ENCODE measurements at places on chromosomes 7 and 10. TPM values are rescaled to one million over a fixed set of nuclear protein-coding genes. Genes with fewer than 3 reads are reported as not detected.

AKR1C4 gene
- total RNA-seq = not detected

SFRP5 gene
- total RNA-seq = 292 TPM

TRIM73 gene
- 8.7 TPM for total RNA-seq

PLEKHS1 gene
- 0.22 TPM for total RNA-seq

ZNF804B gene
- not detected for total RNA-seq

FRAT1 gene
- 4.1 TPM for total RNA-seq

GRM3 gene
- not detected for total RNA-seq

CAMK1D gene
- 27.1 TPM for total RNA-seq

NANOS1 gene
- 3.5 TPM for total RNA-seq

PODXL gene
- 54.9 TPM for total RNA-seq

CALD1 gene
- total RNA-seq = 534 TPM

MALRD1 gene
- total RNA-seq = 4.5 TPM

ABCB1 gene
- 21.0 TPM for total RNA-seq

DNA sequence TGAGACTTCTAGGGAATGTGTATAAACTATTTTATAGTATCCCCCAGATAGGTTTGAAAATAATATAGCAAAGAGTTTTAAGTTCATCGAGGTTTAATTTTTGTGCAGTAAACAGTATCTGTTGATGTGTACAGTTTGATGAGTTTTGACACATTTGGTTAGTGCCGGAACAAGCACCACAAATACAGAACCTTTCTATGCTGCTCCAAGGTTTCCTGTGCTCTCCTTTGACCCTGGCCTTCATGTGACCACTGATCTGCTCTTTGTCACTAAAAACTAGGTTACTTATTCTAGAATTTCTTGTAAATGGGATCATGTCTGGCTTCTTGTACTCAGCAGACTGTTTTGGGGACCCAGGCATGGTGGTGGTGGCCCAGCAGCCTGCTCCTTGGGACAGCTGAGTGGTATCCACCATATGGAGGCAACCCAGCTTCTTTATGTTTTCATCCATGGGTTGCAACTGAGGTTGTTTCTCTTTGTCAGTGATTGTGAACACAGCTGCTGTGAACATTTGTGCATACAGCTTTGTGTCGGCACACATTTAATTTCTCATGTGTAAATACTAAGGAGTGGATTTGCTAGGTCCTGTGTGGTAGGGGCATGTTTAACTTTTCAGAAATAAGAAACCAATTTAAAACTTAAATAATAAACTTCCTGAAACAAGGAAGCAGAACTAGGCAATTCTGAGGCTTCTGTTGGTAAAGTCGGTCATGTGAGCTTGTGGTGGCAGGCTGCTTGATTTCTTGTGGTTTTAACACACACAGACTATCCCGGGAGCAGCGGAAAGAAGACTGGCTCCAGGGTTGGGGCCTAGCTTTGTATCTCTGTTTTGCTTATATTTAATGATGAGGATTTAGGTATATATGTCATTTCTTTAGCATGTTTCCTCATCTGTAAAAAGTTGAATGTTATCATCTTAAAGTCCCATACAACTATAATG, 219.4 kb downstream of the ABCA13 start:
- no peak for DNase-seq

DNA sequence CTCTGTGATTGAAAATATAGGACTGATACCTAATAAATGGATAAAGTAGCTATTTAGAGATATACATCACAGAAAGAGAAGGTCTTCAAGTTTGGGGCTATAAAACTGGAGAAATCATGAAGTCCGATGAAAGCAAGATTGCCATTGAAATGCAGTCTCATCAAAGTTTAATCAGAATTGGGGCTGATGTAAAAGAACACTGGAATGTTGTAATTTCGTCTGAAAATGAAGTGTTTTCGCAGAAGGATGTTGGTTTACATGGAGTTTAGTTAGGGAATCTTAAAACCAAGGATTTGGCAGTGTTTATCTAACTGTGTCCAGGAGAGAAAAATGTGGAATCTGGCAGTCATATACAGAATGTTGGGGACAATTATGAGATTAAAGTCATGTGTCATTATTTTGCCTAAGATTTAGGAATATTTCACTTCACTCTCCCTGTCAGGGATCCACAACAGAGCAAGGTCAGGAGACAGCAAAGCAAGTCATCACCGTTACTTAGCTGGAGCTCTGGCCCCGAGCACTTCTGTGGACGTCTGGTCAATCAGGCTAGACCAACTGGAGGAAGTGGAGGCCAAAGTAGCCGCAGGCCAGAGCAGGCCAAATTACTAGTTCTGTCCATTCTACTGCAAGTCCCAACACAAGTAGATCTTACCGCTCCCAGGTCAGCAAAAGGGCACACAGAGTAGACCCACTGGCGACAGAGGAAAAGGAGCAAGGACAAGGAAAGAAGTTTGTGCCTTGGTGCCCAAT, 37.0 kb downstream of the EPDR1 start:
- DNase-seq = no peak

DNA sequence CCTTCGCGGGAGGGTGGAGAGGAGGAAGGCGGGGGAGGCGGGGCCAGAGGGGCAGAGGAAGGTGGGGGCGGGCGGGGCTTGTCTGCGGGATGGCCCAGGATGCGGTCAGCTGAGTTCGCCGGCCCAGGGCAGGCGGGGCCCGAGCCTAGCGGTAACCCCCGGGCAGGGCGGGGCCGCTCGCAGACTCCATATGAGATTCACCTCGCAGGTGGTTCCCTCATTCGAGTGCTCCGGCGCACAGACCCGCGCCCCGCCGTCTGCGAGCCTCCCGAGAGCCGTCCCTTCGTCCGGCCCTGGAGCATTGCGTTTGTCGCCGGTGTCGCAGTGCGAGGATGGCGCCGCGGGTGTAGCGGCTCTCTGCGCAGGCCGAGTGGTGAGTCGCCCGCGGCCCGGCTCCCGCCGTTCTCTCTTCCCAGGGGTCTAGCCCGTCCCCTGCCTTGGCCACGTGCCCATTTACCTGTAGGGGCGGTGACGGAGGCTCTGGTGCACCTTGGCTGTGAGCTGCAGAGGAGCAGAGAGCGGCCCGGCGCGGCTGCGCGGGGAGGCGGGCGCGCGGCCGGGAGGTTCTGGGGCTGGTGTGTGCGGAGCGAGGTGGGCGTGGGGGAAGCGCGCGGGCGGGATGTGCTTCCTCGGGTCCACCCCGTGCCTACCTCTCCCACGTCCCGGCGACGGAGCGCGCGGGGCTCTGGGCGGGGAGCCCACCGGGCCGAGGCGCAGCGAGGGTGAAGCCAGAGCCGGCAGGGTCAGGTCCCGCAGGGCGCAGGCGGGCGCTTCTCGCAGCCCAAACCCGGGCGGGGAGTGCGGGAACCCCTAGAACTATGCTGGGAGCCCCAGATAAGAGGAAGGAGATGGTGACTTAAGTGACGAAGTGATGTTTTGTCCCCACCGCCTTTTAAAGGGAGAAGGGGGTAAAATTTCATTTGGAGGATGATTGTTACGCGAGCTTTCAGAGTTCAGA, at the start of gene UPP1:
TSS of gene UPP1 (plus strand) at position 220 of the 958 bp plus-strand sequence. CDS start 5,519 bp downstream, outside the sequence.
- peak; percentile 91 for DNase-seq

DNA sequence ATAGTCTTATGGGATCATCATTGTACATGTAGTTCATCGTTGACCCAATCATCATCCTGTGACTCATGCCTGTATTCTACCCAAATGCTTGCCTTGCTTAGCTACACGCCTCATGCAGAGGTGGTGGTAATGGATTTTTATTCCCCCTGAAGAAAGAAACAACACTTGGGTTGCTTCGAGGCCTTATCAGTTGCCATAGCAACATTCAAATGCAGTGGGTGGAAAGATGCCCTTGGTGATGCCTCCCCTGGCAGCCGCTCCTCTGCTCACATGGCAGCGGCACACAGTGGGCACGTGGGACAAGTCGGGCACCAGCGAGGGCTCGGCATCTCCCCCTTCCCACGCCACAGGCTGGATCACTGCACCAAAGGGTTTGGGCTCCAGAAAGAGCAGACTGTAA, 54.0 kb upstream of the NMT2 start:
- peak; percentile 43 for DNase-seq

- no peak for DNase-seq
Observed at GRCh38 chr7:38928506-38928905, 19.5 kb upstream of the VPS41 start.

- peak; percentile 33 for DNase-seq
Observed at GRCh38 chr7:143383642-143383957, 2.5 kb downstream of the ZYX start.

GRCh38 chr7:141349338-141349737, 201.9 kb upstream of the AGK start:
- no peak for DNase-seq

DNA sequence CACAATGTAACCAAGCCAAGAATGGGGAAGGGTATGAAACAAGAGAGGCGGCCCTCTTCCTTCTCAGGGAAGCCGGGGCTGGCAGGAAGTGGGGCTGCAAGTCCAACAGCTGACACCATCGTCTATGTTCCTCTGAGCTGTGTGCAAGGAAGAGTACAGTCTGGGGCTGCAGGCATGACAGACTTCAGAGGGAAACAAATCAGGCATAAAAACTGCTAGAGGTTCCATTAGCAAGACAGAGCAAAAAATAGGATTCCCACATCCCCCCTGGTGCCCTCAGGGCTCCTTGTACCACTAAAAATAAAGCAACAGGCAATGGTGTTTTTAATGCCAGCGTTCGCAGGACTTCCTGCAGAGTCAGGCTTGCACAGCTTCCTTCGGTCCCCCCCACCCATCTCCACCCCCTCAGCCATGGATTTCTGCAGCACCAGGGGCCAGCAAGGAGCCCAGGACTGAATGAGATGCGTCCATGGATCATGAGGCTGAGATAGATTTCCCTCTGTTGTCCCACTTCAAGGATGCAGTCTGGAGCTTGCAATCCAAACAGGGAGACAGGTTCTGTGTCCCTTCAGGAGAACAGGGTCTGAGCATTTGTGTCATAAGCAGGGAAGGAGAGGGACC, 34.6 kb downstream of the KCNMA1 start:
- DNase-seq = no peak

GRCh38 chr7:41942468-41943093, 239.7 kb upstream of the INHBA start:
- peak; percentile 57 for DNase-seq

DNA sequence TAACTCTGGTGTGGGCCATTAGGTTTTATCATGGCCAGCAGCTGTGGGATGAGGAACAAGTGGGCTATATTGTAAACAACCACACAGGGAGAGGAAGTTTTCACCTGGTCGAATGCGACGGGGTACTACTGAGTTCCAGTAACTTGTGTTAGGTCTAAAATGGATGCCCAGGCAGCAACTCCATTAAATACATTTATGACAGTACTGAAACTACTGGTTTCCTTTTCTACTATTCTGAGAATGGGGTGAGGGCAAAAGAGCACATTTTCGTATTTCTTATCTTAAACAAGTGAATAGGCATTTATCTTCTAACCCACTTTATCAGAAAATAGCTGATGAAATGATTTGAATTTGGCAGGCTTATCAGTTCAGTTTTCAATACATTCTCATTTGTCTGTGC, 109.7 kb downstream of the C1GALT1 start:
- no peak for DNase-seq

- DNase-seq = no peak
Observed at GRCh38 chr7:28112012-28112411, 68.6 kb downstream of the JAZF1 start.

DNA sequence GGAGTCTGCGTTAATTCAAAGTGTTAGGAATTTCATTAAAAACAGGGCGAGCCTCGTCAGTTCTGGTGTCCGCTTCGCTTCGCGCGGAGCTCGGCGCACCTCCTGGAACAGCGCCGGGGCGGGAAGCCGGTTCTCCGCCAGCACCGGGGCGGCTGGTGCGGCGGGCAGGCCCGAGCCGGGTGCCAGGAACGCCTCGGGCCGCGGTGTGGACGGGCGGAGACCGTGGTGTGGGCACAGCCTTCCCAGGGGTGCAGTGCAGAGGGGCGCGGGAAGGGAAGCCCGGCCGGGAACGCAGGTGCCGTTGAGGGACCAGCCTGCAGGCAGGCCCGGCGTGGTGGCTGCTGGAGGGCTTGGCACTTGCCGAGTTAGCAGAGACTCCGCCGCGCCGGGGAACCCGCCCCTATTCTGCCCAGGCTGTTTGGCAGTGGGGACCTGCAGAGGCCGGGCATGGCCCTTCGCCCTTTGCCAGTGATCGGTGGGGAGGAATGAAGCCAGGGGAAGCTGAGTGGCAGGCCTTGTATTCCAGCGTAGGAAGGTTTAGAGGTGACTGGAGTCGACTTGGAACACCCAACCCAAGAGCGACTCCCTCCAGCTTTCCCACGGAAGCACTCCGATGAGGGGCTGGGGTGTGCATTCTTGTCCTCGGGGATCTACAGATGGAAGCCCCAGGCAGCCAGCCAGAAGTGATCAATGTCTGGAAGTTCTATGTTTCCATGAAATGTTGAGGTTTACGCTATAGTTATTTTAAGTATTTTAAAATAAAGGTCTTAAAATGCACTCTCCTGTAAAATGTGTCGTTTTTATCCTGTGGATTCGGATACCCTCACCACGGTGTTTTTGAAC, 945 bp upstream of the RHEB start:
- peak; percentile 80 for DNase-seq

GRCh38 chr10:74822521-74823089, 3.8 kb upstream of the KAT6B start:
- no peak for DNase-seq

DNA sequence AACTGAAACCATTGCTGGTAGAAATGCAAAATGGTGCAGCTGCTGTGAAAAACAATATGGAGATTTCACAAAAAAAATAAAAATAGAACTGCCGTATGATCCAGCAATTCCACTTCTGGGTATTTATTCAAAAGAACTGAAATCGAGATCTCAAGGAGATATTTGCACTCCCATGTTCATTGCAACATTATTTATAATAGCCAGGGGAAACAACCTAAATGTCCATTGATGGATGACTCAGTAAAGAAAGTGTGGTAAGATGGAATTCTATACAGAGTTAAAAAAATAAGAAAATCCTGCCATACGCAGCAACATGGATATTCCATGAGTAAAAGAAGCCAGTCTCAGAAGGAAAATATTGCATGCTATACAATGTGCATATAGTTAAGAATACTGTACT, 290.6 kb upstream of the GHITM start:
- DNase-seq = no peak

GRCh38 chr10:108249940-108250339, 1085.4 kb upstream of the SORCS1 start:
- no peak for DNase-seq

- DNase-seq = no peak
Observed at GRCh38 chr10:3524086-3524960, 260.7 kb downstream of the KLF6 start.

GRCh38 chr7:12567015-12567414, 3.5 kb upstream of the SCIN start:
- DNase-seq = no peak

GRCh38 chr7:45027774-45028114, 27.7 kb downstream of the CCM2 start:
- DNase-seq = no peak

Measured in sciatic nerve (tissue), 2 donors.